LHCN-M2 (cell line): ENCODE measurements at places on chromosomes 16 and 17. TPM values are rescaled to one million over a fixed set of nuclear protein-coding genes. Genes with fewer than 3 reads are reported as not detected.

Gene RRAD
- 1.1 and 1.7 TPM in 2 replicates for total RNA-seq

Gene ERCC4
- total RNA-seq: 9.0 and 9.4 TPM in 2 replicates

Gene CDC6
- total RNA-seq: 43.2 and 46.6 TPM in 2 replicates

Gene KRT24
- not detected in 2 replicates for total RNA-seq

Gene IFI35
- total RNA-seq: 12.6 and 26.3 TPM in 2 replicates

Gene PRAC1
- not detected in 2 replicates for total RNA-seq

Gene CDC42EP4
- total RNA-seq: 20.6 and 24.1 TPM in 2 replicates

Gene G6PC1
- not detected in 2 replicates for total RNA-seq

Gene FOXJ1
- 0.26 TPM in 1 of 2 replicates, not detected in the other for total RNA-seq

Gene DCAKD
- 72.7 and 87.9 TPM in 2 replicates for total RNA-seq

- DNase-seq: no peak
Measured at GRCh38 chr16:54180421-54181359, 105.9 kb downstream of the IRX3 start.

GRCh38 chr17:50348522-50349242 lies 2.8 kb downstream of the XYLT2 start:
- peak; percentile 32 for DNase-seq

- no peak for DNase-seq
Measured at GRCh38 chr17:64777415-64778239, 115.5 kb upstream of the SMURF2 start.

DNA sequence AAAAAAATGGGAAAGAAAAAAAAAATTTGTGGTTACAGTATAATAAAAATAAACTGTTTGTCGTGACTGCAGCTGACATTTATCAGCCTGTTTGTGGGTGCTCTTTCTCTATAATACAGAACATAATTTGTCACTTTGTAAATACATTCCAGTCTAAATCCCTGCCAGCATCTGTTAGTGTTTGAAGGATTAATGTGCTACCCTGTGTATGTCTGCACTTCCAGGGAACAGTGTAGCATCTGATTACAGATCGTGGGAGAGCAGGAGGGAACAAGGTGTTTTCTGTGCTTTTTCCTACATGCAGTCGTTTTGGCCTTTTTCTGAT lies 265.1 kb downstream of the WWOX start:
- DNase-seq: peak; percentile 0

- DNase-seq: no peak
Measured at GRCh38 chr17:81195941-81196495, 26.7 kb downstream of the CEP131 start.

GRCh38 chr17:47275245-47275984 lies 21.8 kb downstream of the ITGB3 start:
- no peak for DNase-seq

- no peak for DNase-seq
Measured at GRCh38 chr17:46199379-46199778, 6.2 kb upstream of the KANSL1 start.

- no peak for DNase-seq
Measured at GRCh38 chr16:57916735-57917438, 54.0 kb downstream of the CNGB1 start.

GRCh38 chr17:11356371-11356770 lies 115.4 kb downstream of the SHISA6 start:
- DNase-seq: no peak

- no peak for DNase-seq
Measured at GRCh38 chr16:63426275-63426870, 1390.1 kb upstream of the CDH8 start.

- peak; percentile 91 for DNase-seq
Measured at GRCh38 chr16:55494994-55495421, 13.9 kb upstream of the LPCAT2 start.

GRCh38 chr16:582614-583331 lies 7.1 kb upstream of the RAB40C start:
- DNase-seq: no peak

GRCh38 chr16:27753563-27753962 lies 203.6 kb downstream of the KATNIP start:
- no peak for DNase-seq

DNA sequence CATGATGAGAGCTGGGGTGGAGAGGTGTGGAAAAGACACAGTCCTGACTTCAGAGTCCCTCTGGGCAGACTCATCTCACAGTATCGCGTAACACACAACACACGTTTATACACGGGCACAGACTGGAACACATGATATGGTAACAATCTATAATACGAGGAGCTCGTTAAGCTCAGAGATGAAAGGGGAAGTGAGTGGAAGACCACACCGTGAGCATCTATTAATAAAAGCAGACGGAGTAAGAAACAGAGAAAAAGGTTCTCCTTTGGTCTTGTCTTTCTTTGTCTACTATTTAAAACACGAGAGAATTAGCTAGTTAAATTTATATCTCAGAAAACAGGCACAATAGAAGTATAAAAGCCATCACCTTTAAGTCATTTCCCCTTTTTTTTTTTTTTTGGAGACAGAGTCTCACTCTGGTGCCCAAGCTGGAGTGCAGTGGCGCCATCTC lies 13.5 kb downstream of the ANKRD11 start:
- DNase-seq: no peak

GRCh38 chr17:63718988-63719387 lies 19.1 kb upstream of the LIMD2 start:
- no peak for DNase-seq

DNA sequence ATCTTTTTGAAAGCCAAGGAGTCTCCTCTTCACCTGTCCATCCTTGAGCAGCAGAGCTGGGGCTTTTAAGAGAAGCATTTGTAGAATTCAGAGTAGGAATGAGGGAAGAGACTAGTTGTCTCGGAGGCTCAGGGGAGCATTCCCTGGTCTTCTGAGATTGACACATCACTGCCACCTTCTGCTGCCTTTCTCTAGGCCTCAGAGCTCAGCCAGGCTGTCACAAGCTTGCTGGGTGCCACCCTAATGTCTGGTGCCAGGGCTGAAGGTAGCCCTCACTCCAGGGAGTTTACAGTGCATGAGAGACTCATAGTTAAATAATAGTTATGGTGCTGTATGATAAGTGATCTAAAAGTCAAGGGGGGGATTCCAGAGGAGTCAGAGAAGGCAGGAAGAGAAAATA lies 39.7 kb downstream of the B9D1 start:
- no peak for DNase-seq
